ENCODE measurements at places on chromosomes 1 and 21.

DNA sequence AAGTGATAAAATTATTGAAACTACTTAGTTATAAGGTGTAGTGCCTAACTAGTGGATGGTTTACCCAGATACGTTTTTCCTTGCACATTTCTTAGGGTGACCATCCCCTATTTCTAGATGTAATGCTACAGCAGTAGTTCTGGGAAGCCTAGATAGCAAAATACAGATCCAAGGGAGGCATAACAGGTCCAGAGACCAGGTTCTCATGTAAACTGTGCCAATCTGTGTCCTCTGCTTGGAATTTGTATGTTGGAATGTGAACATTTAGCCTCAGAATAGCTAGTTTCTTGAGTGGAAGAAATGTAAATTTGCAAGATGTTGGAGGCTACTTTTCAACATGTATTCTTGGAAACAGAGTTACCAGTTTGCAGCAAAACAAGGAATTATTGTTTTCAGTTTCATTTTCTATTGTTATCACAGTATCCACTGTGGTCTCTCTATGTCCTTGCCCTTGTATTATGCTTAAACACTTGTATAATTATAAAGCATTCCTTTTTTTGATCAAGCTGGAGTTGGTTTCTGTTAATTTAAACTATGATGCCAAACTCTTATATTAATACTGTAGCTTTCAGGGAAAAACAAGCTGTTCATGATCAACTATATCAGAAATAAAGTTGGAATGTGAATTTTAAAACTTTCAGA, 102.0 kb upstream of the BRINP3 start:
- no peak for DNase-seq

DNA sequence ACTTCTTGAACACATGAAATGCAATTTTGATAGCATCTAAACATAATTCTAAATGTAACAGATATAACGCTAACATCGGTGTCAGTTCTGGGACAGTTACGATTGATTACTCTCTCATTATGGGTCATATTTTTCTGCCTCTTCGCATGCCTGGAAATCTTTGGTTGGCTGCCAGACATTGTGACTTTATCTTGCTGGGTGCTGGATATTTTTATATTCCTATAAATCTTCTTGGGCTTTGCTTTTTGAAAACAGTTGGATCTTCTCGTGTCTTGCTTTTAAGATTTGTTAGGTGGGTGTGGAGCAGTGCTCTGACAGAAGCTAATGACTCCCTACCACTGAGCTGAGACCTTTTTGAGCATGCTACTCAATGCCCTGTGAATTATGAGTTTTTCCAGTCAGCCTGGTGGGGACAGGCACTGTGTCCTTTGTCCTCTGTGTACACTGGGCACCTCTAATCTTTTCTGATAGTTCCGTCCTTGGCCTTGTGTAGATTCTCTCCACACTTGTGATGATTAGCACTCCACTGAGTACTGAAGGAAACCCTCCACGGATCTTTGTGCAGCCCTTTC, 28.0 kb upstream of the EDARADD start:
- no peak for DNase-seq

- no peak for DNase-seq
Observed at GRCh38 chr1:181905944-181906597, 155.4 kb downstream of the ZNF648 start.

DNA sequence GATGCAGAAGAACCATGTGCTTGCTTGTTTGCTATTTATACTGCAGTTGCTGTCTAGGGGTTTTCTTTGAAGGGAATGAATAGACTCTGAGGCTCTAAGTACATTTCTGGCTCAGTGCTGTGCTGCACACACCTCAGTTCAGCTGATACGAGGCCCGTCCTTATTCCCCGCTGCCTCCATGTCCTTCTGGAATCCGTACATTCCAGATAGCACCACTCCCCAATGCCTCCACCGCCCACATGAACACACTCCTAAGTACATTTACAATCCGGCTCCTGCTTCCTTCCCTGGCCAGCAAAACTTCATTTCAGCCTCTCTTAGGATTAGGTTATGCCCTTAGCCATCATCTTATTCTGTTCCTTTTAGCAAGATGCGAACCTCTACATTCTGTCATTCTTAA, 57.1 kb downstream of the KCNC4 start:
- no peak for DNase-seq

DNA sequence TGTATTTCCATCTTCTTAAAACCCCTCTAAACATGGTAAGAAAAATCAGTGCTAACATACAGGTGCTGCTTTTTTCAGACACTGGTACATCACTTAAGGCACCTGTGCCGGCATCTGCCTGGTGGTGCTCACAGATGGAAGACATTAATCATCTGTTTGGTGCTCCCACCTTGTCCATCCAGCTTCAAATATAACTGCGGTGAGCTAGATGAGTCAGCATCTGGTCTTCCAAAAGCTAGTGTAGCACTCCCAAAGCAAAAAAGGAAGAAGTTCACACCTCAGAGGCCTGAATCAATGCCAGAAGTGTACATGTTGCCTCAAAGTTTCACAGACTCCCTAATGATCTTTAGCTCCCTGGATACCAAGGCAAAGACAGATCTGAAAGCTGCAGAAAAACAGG, 44.4 kb downstream of the TM2D1 start:
- no peak for DNase-seq

- DNase-seq, result no peak
Observed at GRCh38 chr1:54859700-54860391, 27.1 kb downstream of the DHCR24 start.

GRCh38 chr1:221363039-221363438, 378.9 kb downstream of the DUSP10 start:
- DNase-seq, result no peak

- DNase-seq, result peak; percentile 24
Observed at GRCh38 chr1:16055613-16056520, 12.3 kb downstream of the CLCNKB start.

- no peak for DNase-seq
Observed at GRCh38 chr1:19770436-19771190, 29.1 kb downstream of the TMCO4 start.

DNA sequence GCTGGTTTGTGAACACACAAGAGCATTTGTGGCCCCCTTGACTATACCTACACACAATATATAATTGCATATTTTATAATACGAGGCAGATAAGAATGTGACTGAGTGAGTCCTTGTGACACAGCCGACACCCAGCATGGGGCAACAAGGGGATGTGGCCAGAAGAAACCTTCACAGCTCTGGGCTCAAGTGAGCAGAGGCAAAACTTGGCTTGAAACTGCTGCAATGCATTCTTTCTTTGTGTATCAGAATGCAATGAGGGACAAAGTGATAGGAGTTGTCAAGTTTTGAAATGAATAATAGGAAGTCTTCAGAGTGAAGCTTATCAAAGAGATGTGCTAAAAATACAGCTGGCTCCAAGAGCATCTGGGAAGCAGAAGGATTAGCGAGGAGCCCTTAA, 124.0 kb upstream of the C8B start:
- DNase-seq, result no peak

DNA sequence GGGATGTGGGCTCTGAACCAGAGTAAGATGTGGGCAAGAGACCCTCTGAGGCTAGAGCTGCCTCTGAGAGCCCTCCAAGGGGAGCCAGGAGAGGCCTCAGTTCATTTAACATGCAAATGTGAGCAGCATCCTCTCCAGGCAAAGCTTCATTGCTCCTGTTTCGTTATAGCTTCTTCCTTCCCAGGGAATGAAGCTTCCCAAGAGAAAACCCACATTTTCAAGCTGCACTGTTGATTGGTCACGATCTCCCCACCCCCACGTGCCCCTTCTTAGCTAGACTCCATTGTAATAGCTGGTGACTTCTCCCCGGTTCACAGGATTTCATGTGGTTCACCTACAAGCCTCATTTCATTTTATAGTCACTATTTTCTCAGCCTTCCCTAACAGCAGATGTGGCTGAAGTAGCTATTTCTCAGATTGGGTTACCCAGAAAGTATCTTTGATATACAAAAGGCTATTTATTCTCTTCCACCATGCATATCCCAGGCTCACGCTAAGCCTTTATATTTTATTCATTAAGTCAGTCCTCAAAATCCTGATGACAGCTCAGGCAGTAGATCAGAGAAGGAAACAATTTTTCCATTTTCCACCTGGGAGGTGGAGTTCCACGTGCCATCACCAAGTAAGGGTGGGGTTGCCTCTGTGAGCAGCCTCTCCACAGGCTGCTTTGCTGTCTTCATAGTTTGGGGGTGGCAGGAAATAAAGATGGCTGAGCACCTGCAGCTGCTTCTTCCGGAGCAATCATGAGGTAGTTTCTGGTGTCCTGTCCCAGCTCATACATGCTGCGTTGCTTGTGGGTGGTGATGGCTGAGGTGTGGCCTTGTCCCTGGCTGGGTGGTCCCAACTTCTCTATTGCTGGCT, 178.3 kb upstream of the RAB4A start:
- DNase-seq, result no peak

DNA sequence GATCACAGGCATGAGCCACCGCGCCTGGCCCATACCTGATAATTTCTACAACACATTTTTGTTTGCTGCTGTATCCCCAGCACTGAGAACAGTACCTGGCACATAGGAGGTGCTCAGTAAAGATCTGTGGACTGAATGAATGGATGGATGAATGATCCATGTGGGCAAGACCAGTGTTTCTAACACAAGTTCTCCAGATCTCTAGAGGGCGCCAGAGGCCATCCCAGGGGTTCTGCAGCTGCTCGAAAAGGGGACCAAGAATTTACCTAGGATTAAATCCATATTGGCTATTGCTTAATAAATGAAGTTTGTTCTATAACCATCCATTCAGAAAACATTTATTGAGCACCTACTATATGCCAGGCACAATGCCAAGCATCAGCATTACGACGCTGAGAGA, 167.7 kb downstream of the ACTL8 start:
- DNase-seq, result no peak

DNA sequence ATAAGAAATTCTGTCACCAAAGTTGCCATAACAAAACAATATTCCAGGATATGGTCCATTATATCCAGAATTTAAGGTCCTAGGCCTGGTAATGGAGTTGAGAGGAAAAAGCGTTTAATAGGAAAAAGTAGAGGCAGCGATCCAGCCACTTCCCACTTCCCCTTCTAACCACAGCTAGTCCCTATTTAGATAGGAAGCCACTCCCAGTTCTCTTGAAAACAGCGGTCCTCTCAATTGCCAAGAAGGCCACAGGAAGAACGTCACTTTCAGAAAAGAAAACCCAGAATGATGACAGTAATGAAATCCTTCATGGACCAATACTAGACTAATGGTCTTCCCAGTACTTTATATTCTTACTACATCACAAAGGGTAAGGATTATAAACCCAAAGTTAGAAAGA, 38.6 kb downstream of the ABL2 start:
- peak; percentile 57 for DNase-seq

DNA sequence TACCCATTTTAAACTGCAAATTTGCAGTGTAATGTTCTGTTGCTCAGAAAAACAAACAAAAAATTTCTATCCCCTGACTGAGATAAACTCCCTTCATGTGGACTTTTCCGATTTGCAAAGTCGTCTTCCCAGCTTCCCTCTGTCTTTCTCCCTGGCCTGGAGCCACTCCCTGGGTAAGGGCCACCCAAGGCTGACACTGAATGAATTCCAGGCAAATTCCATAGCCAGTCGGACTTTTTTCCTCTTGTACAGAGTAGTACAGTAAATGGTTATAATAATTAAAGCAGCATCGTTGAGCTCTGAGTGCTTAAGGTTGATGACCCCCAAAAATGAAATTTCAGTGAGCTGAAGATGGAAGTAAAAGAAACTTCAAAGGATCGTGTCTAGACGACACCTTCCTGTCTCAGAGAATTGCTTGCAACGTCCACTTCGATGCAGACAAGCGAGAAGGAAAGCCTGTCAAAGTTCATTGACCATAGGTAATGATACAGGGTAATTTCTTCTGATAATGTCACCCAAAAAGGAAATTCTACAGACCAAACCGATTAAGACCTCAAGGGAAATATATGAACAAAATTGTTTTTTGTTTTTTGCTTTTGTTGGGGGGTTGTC, 33.6 kb upstream of the LHX8 start:
- no peak for DNase-seq

- DNase-seq, result no peak
Observed at GRCh38 chr21:41045534-41046268, 122.3 kb upstream of the BACE2 start.

DNA sequence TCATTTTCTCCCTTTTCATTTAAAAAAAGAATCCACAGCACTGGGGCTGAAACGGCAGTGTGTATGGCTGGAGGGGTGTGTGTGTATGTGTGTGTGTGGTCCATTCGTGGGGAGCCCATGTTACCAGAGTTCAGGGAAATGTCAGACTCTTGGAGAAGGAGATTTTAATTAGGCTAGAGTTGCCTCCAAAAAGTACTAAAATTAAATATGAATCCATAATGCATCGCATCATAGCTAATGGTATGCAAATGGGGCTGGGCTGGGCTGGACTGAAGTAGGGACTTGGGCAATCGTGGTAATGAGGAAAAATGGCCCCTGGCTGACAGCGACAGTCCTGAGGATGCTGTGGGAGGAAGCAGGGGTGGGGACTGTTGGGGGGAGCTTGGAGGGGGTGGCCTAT, 24.8 kb downstream of the GRIK3 start:
- DNase-seq, result no peak

- no peak for DNase-seq
Observed at GRCh38 chr1:186518822-186519381, 58.0 kb upstream of the PDC start.

- no peak for DNase-seq
Observed at GRCh38 chr1:204462229-204462561, 32.4 kb downstream of the PIK3C2B start.

All from pulmonary artery endothelial cell (primary cell).